Stimulated activated CD8-positive, alpha-beta memory T cell treated with anti-CD3 and anti-CD28 coated beads, Interleukin-4, amount 100 ng/mL, for 24 hours (primary cell): ENCODE measurements at places on chromosomes 3 and 15.

GRCh38 chr15:99916668-99917223 is 183.5 kb upstream of the LYSMD4 start:
- DNase-seq = no peak

DNA sequence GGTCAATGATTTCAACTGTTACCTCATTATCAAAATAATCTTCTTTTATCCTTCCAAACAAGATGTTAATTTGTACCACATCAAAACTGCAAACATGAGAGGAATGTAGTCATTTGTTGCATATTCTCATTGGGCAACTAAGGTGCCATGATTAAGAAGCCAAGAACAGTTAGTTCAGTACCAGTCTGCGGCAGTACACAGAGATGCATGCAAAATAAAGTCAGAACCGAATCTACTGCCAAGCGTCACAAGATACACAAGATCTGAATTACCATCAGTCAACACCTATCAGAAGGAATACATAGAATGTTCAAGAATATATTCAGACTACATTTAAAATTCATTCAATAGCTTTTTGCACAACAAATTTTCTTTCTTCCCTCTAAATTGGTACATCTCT is 127.6 kb upstream of the SPATA12 start:
- DNase-seq = no peak

DNA sequence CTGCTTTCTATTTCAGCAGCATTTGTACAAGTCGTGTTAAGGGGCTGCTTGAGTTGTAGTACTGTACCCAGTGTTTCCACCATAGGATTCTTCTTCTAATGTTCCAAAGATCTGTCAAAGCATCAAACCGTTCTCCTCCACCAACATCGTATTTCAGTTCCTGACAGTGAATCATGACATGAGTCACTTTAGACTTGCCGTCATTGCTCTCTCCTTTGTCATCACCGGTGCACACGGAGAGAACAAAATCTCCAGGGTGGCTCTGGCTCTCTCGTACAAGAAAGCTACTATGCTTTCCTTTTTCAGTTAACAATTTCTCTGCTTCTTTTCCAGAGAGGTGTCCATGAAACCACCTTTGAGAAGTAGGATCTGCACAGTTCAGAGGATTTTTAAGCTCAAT is 270.9 kb upstream of the CCDC54 start:
- DNase-seq = no peak

GRCh38 chr15:63915209-63915872 is 81.6 kb upstream of the HERC1 start:
- no peak for DNase-seq

DNA sequence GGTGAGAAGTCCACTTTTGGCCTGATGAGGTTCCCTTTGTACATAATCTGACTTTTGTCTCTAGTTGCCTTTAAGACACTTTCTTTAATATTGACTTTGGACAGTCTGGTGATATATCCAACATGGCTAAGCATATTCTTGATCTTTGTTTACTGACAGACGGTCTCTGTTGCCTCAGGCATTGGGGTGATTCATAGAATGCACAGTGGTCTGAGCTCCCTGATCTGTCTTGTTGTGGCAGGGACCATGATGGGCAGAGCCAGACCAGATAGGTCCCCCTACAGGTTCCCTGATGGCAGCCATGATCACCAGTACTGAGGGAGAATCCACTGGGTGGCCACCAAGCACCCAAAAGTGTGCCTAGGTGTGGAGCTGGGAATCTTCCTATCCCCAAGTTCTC is 678.1 kb downstream of the MCTP2 start:
- DNase-seq = no peak

GRCh38 chr3:127371334-127371733 is 83.5 kb upstream of the PRR20G start:
- no peak for DNase-seq

DNA sequence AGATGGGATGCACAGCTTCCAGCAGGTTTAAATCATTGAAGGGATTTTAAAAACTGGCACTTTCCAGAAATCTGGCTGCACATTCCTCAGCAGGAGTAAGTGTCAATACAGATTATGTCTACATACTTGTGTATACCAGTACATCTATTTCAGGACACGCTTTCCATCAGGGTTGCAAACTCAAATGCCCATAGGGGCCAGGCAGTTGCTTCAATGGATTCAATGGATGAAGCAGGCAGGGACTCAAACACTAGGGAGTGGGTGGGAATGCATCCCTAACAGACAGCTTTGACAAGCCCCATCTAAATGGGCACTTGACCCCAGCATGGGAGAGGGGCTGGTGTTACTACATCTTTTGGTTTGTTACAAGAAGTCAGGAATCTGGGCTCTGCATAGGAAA is 136.8 kb downstream of the FOXP1 start:
- no peak for DNase-seq

DNA sequence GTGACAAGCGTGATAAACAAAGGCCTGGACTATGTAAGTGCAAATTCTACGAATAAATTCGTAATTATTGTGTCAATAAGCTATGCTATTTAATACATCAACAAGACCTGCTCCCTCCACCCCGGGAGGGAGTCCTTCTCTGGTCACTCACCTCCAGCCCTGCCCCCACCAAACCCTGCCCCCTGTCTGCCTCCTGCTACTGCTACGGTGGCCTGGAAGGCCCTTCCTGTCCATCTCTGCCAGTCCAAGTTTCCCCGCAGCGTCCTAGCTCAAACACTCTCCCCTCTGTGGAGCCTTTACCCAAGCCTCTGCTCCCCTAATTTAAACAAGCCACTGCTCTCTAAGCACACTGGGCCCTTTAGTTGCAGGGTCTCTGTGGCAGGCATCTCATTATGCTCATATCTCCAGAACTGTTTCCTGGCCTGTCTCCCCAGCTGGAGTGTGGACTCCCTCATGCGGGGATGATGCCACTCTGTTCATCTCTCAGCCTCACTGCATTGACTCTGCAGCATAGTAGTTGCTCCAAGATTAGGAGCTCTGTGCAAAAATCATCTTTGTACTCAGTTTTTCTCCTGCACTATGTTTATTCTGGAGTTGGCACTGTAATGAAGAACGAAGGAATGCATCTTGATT is 241.2 kb downstream of the NTRK3 start:
- DNase-seq = no peak

DNA sequence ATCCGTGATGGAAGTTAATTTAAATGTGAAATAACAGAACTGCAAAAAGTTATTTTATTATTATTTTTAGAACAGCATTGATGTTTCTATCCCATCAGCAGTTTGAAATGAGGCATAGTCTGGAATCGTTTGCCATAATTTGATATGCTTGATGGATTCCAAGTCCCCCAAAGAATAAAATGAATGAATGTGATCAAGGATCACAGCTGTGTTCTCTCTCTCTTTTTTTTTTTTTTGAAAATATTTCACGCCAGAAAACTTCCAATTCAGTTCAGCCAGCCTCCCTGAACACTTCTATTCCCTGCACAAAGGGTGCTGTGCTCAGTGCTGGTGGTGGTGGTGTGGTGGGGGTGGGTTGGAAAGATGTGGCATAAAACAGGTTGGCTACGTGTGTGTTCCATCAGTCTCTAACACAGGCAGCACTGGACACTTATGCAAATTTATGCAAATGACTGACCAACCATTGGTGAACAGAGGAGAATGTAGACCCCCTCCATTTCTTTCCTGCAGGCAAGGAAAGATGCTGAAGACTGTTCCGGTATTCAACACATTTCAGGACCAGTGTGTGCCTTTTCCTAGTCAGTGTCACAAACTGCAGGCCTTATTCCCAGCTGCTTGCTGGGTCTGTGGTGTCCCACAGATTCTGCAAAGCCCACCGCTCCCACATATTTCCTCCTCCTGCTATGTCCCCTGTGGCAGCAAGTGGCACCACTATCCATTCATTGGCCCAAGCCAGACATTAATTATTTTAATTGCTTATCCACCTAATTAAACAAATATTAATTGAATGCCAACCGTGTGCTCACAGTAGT is 10.6 kb downstream of the ARNT2 start:
- no peak for DNase-seq

DNA sequence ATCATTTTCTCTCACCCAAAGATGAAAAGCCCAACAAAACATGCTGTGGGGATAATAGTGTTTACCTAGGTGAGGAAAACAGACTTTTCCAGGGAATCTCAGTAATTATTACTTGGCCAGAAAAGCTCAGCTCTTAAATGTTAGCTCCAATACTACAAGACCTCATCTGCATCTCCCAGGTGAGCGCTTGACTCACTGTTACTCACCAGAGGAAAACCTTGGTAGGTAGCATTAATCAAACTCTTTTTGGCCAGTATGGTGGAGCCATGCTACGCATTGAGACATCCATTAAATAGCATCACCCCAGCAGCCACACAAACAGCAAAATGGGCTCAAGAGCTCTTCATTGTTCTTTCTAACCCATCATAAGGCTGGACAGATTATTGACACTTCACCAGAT is 99.0 kb downstream of the TIGIT start:
- DNase-seq = no peak

DNA sequence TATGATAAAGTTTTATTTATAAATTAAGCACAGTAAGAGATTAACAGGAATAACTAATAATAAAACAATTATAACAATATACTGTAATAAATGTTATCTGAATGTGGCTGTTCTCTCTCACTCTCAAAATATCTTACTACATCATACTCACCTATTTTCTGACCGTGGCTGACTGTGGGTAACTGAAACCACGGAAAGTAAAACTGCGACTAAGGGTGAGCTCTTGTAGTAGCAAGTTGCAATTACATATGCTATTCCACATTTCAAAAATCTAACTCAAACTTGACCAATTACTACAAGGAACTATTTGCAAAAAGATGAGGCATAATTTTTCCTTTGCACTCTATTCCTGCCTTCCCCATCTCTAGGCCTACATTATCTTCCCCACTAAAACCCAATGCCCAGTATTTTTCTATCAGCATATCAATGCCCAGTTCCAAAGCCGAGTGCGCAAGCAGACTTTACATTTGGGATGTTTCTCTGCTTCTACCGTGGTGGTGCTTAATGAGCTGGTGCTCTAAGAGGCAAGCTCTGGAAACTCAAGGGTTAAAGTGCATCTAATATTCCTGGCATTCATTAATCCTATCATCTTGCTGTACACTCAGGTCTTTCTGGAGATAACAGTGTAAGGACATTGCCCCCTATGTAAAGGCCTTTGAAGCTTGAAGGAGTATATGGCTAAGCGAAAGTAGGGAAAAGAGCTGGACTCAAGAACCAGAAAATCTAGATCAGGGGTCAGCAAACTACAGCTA is 6.7 kb downstream of the PCYT1A start:
- DNase-seq = no peak

DNA sequence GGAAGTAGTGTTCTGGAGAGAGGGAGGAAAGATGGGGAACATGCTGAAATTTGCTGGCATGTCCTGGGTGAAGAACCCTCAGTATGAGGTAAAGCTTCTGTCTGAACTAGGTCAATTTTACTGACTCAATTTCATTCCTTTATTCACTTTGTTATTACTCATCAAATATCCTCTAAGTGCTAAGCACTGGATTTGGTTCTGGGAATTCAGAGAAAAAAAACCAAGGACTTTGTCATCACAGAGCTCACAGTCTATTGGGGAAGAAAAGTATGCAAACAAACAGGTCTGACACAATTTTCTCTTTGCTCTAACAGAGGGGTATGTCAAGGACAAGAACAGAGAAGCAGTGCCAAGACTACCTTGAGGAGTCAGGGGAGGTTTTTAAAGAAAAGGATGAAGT is 68.0 kb downstream of the TFG start:
- no peak for DNase-seq

DNA sequence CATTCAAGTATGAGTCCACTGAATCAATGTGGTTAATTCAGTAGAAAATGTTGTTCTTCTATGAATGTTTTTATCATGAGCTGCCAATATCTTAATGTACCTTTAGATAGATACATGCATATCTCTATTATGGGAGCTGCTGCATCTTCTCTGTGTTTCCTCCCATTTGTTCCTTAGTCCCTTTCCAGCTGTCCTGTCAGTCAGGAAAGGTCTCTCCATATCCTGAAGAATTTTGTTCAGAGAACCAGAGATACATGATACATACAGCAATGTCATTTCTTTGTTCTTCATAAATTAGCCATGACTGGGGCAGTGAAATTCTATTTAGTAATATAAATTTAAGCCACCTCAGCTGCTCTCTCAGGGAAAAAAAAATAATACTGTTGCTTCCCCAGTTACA is 103.7 kb downstream of the P3H2 start:
- DNase-seq = no peak

- DNase-seq = no peak
Observed at GRCh38 chr15:49977306-49977705, 141.7 kb downstream of the ATP8B4 start.

DNA sequence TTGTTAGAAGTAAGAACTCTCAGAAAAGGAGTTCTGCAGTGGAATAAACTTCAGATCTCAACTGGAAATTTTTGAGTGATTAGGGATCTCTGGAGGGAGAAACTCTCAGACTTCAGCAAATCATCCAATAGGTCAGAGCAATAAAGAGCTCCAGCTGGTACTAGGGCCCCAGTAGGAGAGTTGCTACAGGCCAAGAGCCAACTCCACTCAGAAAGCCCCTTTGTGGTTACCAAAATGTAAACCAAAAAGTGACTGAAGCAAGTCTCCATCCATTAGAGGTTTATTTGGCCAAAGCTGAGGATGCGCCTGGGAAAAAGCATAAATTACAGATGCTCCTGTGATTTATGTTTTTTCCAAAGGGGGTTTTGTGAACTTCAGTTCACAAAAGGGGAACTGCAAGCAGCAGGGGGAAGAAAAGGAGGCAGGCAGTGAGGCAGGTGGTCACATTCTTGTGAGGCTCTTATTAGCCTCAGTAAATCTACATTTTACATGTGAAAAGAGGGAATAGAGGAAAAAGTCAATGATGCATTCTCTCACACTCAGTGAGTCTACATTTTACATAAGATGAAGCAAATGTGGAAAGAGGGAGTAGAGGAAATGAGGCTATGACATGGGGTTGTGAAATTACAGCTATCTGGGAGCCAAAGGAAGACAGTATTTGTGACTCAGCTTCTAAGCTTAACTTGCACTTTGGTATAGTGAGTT is 92.4 kb upstream of the DAZL start:
- DNase-seq = no peak

DNA sequence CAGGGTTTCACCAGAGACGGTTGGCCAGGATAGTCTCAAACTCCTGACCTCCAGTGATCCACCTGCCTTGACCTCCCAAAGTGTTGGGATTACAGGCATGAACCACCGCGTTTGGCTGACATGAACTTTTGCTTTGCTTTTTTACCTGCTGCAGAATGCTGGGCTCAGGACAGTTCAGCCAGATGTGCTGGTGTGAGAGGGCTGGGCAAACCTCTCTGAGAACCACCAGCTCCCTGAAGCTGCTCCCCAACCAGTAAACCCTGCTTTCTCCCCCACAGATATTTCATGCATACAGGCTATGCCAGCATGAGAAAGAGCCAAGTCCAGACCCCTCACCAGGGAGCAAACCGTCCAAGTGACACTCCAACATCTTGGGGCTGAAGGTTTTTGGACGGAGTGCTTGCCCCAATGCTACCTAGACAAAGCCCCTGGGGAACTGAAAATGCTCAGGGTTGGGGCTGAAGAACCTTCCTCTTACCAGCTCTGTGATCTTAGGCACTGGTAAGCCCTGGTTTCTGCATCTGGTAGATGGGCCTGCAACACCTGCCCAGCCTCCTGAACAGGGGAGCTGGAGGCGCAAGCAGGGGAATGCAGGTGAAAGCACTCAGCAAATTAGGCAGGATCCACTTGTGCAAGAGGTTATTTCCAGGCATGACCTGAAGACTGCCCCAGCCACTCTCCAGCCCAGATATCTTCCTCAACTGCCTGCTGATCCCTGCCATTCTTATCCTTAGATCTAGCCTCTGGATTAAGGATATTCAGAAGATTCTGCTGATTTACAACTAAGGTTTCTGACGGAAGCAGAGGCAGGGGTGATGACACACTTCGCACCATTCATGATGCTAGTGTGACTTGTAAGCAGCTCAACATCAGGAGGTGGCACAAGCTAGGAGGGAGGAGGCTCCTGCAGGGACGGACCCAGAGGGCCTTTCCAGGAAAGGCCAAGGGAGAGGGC is 78.8 kb downstream of the TLE3 start:
- DNase-seq = no peak
